IMR-90 (cell line): ENCODE measurements at places on chromosomes 2 and 18. TPM values are rescaled to one million over a fixed set of nuclear protein-coding genes. Genes with fewer than 3 reads are reported as not detected.

GRCh38 chr2:194060269-194060668, 1596.8 kb upstream of the SLC39A10 start:
- no peak overlapping the region for H3K27ac ChIP-seq
- H3K4me3 ChIP-seq, result no peak overlapping the region
- no peaks in the 10 kb centered on the region for H3K27me3 ChIP-seq

DNA sequence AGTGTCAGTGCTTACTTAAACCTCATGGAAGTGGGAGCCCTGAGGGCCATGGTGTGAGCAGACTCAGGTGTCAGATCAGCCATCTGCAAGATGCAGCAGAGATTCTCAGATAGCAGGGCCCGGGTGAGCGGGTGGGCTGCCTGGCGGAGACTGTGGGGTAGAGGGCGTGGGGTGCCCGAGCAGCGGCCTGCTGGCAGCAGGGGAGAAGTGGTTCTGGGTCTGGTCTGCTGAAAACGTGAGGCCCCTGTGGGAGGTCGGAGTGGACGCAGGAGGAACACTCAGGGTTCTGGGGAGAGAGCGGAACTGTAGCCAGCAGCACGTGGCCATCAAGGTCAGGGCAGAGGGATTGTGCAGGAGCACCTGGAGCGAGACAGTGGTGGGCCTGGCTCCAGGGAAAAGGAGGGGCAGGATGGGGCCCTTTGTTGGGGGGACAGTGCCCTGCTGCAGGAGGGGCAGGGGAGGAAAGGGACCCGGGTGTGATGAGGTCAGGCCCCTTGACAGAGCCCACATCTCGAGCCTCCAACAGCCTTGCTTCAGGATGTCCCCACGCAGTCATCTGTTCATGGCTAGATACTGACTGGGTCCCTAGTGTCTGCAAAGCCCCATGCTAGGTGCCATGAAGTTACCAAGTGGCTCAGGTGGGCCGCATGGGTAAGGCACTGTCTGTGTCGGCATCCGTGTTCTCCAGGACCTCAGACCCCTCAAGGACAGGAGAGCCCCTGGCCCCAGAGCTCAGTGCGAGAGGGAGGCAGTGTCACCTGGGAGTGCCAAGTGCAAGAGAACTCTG, 2.7 kb upstream of the ESPNL start:
- no peak overlapping the region for H3K27ac ChIP-seq
- no peaks in the 10 kb centered on the region for H3K27me3 ChIP-seq
- no peak for DNase-seq
- no peaks in the 10 kb centered on the region for H3K36me3 ChIP-seq

DNA sequence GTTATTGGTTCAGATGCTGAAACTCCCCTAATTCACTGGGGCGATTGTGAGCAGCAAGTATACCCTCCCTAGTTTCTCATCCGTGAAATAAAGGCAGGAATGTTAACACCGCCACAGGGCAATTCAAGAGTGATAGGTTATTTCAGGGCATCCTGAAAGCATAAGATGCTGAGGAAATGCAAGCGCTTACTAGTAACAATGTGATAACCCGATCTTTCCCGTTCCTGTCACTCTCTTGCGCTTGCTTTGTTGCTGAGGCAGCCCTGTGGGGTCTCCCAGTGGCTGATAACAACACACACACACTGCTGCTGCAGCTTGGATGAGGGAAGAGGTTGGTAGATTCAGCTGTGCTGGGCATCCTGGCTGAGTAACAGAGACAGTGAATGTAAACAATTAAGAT, 259.3 kb downstream of the AGPS start:
- no peak overlapping the region for H3K27ac ChIP-seq
- H3K27me3 ChIP-seq, result peaks cover 3% of the 10 kb centered on the region; the same call in 1 of the 2 replicates
- DNase-seq, result no peak
- no peak overlapping the region for H3K4me3 ChIP-seq

GRCh38 chr2:209876211-209876610, 104.6 kb downstream of the UNC80 start:
- no peaks in the 10 kb centered on the region for H3K4me1 ChIP-seq

DNA sequence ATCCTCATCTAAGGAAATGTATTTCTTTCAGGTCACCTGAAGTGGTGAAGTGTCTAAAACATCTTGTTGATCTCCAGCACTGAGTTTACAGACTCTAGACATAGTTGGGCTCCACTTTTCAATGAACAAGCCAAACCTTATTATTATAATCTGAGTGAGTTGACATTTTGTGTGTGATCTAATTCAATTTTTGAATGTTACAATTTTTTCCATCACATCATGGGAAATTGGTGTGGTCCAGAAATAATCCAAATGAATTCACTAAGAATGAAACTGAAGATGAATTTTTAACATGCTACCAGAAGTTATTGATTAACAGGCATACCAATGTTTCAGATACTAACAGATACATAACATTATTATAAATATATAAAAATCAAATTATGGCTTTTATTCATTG, 75.6 kb upstream of the EFEMP1 start:
- H3K4me3 ChIP-seq, result no peak overlapping the region
- no peaks in the 10 kb centered on the region for H3K36me3 ChIP-seq
- H3K4me1 ChIP-seq, result no peaks in the 10 kb centered on the region; the same call in none of the 2 replicates
- DNase-seq, result no peak
- no peak overlapping the region for H3K27ac ChIP-seq

DNA sequence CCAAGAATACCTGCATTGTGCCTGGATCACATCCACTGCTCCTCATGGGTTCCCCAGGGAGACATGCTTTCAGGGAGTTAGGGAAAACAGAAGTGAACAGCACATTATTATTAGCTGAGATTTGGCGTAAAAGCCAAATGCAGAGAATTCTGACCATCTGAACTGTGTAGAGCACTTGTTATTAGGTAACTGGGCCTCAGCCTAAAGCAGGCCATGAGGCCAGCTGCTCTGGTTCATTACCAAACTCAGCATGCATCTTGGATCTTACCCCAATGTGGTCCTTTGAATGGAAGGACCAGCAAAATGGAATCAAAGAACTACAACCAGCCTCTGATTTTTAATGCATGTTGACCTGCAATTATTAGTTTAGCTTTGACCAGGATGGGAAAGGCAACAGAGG, 322.3 kb downstream of the KCNS3 start:
- no peak overlapping the region for H3K27ac ChIP-seq
- no peak overlapping the region for H3K4me3 ChIP-seq
- DNase-seq, result no peak
- H3K36me3 ChIP-seq, result no peaks in the 10 kb centered on the region
- H3K4me1 ChIP-seq, result no peaks in the 10 kb centered on the region

DNA sequence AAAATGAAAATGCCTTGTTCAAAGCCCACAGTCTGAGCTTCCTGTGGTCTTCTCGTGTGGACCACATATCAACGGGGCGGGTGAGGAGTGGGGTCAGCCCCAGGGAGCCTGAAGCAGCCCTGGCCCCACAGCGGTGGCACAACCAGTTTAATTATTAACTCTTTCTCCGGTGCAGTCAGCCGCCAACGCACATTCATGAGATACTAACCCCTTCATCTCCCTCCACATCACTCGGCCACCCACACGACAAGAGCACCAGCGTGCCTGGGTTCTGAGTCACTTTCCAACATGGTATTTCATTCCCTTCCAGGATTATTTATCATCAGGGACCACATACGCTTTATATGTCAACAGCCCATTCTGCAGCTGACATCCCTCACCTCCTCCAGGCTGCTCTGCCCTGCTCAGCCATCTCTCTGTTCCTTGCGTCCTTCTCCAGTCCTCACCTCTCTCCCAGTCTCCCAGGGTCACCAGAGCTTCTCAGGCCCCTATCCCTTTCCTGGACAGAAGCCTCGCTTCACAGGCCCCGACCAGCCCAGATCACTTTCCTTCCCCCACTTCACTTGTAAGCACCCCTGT, 48.0 kb upstream of the ID2 start:
- H3K4me3 ChIP-seq, result no peak overlapping the region
- no peaks in the 10 kb centered on the region for H3K36me3 ChIP-seq
- no peaks in the 10 kb centered on the region for H3K27me3 ChIP-seq
- peak; percentile 96 for DNase-seq
- H3K27ac ChIP-seq, result peak overlapping the region; percentile 83
- peaks cover 30% of the 10 kb centered on the region for H3K4me1 ChIP-seq

GRCh38 chr18:59047321-59048047, 92.2 kb upstream of the SEC11C start:
- no peak overlapping the region for H3K27ac ChIP-seq
- H3K36me3 ChIP-seq, result no peaks in the 10 kb centered on the region
- DNase-seq, result no peak
- H3K27me3 ChIP-seq, result peaks cover 11% of the 10 kb centered on the region
- no peaks in the 10 kb centered on the region for H3K4me1 ChIP-seq

DNA sequence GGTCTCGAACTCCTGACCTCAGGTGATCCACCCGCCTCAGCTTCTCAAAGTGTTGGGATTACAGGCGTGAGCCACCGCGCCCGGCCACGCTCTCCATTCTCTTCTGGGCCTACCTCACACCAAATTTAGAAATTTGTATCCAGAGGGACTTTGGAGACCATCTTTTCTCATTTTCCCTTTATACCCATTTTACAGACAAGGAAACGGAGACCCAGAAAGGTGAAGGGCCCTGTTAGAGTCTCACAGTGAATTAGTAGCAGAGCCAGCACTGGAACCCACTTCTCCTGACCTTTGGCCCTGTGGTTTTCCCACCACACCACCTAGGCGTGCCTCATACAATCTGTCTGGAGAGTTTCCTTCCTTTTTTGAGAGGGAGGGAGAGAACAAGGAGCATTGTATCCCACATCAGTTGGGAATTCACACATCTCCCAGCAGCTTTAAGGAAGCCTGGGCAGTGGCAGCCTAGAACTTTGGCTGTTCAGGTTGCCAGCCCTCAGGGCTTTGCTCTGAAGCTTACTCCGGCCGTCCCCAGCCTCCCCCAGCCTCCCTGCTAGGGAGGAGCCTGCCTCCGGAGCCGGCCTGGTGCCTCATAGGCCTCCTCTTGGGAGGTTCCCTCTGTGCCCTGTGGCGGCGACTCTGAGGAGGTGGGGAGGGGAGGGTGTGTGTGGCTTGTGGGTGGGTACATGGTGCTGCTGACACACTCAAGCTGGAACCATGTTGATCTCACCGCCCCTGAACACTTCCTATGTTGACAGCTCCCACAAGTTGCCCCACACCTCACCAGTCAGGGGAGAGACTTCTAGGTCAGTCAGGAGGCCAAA, 13.8 kb downstream of the FOSL2 start:
- peak; percentile 51 for DNase-seq
- H3K4me3 ChIP-seq, result no peak overlapping the region
- H3K36me3 ChIP-seq, result peaks cover 95% of the 10 kb centered on the region
- peaks cover 39% of the 10 kb centered on the region for H3K4me1 ChIP-seq
- no peaks in the 10 kb centered on the region for H3K27me3 ChIP-seq

- no peak overlapping the region for H3K4me3 ChIP-seq
- no peak overlapping the region for H3K27ac ChIP-seq
- no peak for DNase-seq
- peaks cover 15% of the 10 kb centered on the region for H3K27me3 ChIP-seq
These were observed 107.8 kb upstream of the COPS8 start for GRCh38 chr2:236977852-236978398.

The FBXO41 gene
- 0.54 and 0.83 TPM in 2 replicates for total RNA-seq

The IL1RL1 gene
- under 0.01 TPM in 2 replicates for total RNA-seq
